ENCODE measurements at places on chromosomes 2 and 18.

DNA sequence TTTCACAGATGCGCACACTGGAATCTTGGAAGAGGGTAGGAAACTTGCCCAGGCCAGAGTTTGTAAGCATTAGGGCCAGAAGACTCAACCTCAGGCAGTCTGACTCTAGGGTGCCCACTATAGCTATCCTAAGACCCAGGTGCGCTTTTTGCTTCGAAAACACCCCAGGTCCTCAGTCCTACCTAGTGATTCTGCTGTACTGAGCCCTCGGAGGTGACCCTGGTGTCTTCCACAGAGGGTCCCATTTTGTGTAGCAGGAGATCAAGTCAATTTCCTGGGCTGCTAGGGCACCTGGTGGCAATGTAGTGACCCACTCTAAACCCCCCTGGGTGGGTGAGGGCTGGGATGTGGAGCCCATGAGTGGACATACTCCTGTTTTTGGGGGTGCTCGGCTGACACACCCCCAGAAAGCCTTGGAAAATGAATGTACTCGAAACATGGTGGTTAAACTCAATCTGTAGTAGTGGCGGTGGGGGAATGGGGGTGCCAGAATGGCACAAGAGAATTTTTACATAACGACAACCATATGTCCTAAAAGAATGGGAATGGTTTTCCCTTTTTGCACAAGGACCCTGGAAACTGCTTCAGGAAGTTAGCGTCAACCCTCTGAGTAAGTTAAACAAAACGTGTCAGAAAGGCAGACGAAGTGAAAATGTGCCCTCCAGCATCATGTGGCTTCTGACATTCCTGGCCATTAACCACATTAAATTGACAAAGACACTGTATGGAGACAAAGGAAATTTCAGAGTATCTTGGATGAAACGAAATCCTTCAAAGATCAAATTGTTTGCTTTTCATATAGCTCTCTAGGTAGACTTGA, 218.0 kb upstream of the COPS8 start:
- no peak for DNase-seq

- DNase-seq = no peak
These were observed 8.3 kb downstream of the OSR1 start for GRCh38 chr2:19349911-19350677.

DNA sequence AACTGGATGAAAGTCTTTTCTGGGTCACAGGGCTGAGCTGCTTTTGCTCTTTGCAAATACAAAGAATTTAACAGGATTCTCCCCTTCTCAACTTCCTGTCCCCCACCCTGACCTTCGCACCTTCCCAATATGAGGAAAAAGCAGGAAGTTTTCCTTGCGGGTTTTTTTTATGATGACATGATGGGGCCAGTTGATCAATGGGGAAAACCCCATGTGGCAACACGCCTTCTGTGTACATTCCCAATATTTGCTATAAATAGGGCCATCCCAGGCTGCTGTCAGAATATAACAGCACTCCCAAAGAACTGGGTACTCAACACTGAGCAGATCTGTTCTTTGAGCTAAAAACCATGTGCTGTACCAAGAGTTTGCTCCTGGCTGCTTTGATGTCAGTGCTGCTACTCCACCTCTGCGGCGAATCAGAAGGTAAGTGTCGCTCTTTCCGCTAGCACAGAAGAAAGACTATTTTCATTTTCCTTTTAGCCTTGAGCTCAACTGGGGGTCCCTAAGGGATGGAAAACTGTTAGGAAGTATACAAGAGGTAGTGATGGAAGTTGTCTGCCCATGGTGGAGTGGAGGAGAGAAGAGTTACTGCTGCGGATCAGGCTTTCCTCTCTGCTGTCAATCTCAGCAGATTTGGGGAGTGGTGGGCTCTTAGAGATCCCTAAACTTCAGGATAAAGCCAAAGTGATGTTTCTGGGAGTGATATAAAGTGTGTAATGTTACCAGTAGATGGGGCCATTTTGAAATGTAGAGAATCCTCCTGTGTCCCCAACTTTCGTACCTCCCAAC, at the start of gene CCL20:
TSS of gene CCL20 (plus strand) at position 281 of the 792 bp plus-strand sequence. CDS start at position 351, 70 bp downstream.
- no peak for DNase-seq

DNA sequence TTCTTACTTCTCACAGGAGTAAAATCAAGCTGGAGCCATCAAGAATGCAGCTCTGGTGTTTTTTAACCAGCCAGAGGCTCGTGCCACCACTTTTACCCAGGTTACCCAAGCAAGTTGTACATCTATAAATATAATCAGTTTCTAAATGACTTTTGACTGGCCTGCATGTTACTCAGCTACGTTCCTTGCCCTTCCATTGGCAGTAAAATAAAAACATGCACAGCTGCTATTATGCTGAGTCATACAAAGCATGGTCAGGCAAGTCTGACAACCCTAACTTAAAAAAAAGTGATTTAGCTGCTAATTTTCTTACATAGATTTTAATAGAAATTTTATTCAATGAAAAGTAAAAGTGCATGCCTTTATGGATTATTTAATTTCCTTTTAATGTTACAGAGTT, 111.7 kb upstream of the CSRNP3 start:
- no peak for DNase-seq

- no peak for DNase-seq
These were observed 494.8 kb downstream of the RIT2 start for GRCh38 chr18:42620657-42621056.

DNA sequence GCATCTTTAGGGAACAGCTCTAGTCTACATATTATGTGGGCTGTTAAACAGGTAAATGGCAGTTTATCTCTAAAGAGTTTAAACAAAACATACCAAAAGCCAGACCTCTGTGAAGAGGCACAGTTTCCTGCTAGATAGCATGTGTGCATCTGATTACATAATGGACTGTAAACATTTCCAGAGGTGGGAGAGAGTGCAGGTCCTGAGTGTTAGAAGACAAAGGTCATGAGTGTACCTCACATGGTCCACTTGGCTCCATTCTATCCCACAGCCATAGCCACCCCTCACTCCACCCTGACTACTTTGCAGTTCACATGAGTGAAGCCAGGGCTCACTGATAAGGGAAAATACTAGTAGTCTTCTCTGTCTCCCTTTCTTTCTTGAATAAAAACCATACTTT, 233.4 kb downstream of the MTX2 start:
- DNase-seq = no peak

Data from activated CD4-positive, CD25-positive, alpha-beta regulatory T cell treated with anti-CD3 and anti-CD28 coated beads, Interleukin-2, amount 50 U/mL, for 16 hours (primary cell).